ENCODE measurements at places on chromosomes 12 and 14.

GRCh38 chr14:35229792-35230089, 62.4 kb upstream of the PSMA6 start:
- DNase-seq = no peak

- DNase-seq = no peak
These were observed 6.5 kb downstream of the HOXC12 start for GRCh38 chr12:53961025-53961761.

- no peak for DNase-seq
These were observed 168.3 kb downstream of the NEDD1 start for GRCh38 chr12:97075161-97075933.

DNA sequence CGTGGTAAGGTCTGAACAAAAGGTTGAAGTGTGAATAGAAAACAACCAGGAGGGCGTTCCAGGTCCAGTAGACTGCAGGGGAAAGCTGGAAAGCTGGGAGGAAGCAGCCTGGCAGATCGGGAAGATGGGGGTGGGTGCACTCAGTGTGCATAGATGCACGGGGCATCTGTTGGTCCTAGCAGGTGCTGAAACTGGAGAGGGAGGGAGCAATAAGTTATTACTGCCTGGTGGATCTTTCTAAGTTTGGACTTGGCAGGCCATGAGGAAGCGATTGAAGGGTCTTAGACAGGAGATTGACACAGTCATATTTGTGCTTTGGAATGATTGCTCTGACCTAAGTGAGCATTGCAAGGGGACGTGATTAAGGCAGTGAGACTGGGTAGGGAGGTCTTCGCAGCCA, 194.4 kb downstream of the EFCAB11 start:
- no peak for DNase-seq

DNA sequence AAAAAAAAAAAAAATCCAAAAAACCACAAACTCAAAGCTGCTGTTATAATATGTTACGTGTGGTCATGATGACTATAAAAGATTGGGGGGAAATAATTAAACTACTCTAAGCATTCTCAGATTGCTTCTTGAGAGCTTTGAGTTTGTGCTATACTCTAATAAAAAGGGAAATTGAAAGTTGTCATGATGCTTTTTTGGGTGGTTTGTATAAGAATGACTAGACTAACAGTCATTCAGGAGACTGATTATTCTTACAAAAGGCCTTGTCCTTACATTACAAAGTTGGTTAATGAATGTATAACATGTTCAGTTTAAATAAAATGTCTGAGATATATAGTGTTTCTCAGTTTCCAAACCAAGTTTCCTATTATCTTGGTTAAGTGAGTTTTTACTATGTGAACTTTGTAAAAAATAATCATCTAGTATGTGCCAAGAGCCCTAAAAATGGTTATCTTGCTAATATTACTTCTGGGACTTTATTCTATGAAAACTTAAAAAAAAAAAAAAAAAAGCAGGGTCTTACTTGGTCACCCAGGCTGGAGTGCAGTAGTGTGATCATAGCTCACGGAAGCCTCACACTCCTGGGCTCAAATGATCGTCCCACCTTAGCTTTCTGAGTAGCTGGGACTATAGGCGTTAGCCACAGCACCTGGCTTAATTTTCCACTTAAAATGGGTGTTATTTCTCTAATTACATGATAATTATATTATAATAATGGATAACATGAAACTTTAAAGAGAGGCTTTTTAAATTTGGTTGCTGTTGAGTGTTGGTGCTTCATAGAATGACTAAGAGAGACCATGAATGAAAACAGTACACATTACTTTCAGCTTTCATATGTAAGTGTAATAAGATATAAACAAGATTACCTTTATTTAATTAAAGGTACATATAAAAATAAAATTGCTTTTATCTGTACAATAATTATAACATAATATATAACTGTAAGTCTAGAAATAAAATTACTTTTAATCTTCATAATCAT, 459.6 kb upstream of the RGS6 start:
- no peak for DNase-seq

GRCh38 chr12:116241157-116241759, 36.2 kb downstream of the MED13L start:
- no peak for DNase-seq

GRCh38 chr12:24899503-24900075, 49.3 kb downstream of the BCAT1 start:
- DNase-seq = no peak

- DNase-seq = no peak
These were observed 237.6 kb upstream of the CRY1 start for GRCh38 chr12:107330831-107331431.

GRCh38 chr12:31931796-31932715, 27.2 kb upstream of the RESF1 start:
- no peak for DNase-seq

GRCh38 chr12:5305425-5305824, 126.5 kb upstream of the NTF3 start:
- DNase-seq = no peak

DNA sequence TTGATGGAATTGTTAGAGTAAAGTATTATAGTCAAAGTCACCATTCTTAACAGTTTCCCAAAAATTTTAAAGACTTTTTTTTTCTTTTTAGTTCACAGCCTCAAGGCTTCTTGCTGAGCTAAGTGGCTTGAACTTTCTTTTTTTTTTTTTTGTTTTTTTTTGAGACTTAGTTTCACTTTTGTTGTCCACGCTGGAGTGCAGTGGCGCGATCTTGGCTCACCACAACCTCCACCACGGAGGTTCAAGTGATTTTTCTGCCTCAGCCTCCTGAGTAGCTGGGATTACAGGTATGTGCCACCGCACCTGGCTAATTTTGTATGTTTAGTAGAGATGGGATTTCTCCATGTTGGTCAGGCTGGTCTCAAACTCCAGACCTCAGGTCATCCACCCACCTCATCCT, 92.8 kb downstream of the SETD3 start:
- no peak for DNase-seq

DNA sequence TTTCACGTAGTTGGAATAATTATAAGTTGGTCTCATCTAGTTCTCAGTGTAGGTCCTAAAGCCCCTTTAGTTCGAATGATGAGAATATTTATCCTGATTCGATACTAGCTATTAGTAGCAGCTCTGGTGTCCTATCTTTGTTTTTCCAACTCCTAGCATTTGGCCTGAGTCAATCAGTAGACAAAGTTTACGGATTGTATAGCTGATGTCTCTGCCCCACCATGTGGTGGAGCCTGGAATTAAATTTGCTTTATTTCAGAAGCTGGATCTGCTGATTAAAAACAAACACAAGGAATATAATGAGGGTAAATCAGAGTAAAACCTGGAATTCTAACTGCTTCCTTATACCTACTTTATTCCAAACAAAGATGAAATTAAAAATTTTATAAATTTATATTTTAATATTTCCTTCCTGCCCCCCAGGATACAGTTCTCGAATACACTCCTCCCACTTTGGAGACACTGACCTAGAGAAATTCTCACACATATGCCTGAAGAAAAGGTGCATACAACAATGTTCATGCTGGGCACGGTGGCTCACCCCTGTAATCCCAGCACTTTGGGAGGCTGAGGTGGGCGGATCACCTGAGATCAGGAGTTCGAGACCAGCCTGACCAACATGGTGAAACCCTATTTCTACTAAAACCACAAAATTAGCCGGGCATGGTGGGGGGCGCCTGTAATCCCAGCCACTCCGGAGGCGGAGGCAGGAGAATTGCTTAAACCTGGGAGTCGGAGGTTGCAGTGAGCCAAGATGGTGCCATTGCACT, 7.6 kb upstream of the BRMS1L start:
- peak; percentile 38 for DNase-seq

- DNase-seq = no peak
These were observed 36.0 kb downstream of the MAP1LC3B2 start for GRCh38 chr12:116595186-116595585.

DNA sequence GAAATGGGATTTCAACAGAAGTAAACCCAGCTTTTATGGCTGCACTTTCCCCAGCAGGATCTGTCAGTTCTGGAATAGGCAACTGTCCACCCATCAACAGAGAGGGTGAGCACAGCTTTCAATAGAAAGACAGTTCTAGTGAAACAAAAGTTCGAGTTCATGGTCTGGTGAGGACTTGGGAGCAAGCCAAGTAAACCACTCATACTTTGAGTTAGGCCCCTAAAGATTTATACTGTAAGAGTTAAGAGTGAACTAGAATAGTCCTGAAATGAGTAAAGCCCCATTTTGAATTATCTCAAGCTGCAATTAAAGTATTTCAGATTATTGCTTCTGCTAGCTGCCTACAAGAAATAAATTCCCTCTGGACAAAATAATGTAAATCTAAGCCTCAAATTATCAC, 82.6 kb downstream of the METTL25 start:
- no peak for DNase-seq

DNA sequence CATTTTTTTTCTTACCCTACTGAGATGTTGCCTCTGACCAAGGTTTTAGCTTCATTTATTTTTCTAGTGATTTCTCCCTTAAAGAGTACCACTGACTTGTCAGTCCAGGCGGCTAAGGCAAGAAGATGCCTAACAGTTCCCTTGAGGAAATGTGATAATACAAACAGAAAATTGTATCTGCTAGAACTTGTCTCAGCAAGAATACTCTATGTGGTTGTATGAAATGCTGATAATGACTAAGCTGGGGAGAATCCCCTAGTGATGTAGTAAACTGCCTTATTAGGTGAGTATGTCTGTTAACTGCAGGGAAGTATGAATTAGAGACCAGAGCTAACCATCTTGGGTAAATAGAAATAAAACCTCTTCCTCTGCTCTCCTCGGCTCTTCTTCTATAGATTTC, 6.7 kb downstream of the C12orf54 start:
- no peak for DNase-seq

DNA sequence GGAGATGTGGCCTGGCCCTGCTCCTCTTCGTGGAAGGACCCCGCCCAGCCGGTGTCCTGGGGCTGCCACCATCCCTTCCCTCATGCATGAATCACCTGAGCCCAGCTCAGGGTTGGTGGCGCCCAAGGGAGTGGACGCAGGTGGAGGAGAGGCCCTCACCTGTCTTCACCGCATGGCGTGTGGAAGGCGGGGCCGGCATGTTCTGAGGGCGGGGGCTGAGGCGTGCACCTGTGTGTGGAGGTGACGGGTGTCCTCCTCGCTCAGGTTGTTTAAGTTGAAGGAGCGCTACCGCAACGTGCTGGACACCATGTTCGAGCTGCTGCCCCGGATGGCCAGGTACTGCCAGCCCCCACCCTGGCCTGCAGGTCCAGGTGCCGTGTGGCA, 47.0 kb downstream of the SLC8B1 start:
- DNase-seq = no peak

GRCh38 chr12:6821591-6822425, at the start of gene GPR162:
GPR162 (plus strand) TSS chr12:6821821; CDS start chr12:6823899, 2,078 bp downstream.
- DNase-seq = peak; percentile 66

- DNase-seq = no peak
These were observed 622.4 kb downstream of the SLC6A15 start for GRCh38 chr12:84290168-84290567.

DNA sequence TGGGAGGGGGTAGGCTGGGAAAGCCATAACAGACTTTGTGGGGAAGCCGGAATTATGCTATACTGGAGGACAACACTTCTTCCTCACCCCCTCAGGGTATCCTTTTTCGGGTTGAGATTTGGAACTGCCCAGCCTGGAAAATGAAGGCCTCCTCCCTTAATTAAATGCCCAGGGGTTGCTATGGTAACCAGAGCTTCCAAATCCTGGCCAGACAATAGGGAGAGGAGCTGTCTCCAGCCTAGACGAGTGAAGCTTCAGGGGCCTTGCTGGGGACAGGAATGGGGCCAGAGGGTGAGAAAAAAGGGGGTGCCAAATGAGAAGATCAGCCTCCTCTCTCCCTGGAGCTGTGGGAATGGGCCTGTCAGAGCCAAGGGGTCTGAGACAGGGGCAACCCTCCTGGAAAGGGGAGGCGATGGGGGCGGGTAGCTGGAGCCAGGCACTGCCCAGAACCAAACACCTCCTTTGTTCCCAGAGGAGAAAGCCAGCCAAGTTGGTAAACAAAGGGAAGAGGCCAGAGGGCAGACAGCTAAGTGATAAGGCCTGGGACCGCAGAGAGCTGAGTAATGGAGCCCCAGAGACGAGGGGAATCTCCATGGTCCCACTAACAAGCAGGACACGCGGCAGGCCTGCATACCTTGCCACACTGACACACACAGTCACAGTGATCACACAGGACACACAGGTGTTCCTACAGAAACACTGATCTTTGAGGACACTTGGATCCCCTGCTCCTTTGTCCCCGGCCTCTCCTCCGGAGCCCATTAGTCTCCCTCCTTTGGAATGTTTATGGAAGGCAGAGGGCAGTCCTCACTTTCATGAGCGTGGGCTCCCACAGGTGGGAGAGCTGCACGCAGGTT, 17.9 kb upstream of the RND1 start:
- DNase-seq = no peak

Data from HEK293T (cell line).